ENCODE measurements at places on chromosomes 11 and 22.

DNA sequence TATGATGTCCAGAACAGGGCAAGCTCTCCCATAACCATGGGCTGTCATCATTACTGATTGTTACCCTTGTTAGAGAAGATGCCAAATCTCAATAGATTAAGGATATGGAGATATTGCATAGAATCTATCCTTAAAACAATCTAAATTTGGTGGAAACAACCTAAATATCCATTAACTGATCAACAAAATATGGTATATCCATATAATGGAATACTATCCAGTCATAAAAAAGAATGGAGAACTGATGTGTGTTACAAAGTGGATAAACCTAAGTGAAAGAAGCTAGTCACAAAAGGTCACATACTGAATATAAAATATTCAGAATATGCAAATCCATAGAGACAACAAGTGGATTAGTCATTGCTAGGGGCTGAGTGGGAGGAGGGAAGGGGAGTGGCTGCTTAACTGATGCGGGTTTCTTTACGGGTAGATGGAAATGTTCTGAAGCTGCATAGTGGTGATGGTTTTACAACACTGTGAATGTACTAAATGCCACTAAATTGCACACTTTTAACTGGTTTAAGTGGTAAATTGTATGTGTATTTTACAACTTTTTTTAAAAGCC lies 36.1 kb upstream of the SMCO4 start:
- no peak for DNase-seq

DNA sequence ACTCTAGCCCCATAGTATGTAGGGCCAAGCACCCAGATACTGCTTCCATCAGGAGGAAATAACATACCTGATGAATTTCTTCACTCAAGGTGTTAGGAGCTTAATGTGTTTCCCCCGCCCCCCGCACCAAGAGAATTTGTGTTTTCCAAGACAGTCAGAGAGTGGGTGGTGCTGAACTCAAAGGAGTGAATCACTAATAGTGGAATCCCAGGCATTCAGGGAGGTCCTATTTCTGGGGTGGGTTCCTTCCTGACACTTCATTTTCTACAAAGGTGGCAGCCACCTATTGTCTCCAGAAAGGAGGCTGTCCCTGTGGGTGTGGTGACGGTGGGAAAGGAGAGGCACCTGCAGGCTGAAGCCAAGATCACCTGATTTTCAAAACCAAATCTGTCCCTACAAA lies 50.8 kb upstream of the ELF5 start:
- no peak for DNase-seq

DNA sequence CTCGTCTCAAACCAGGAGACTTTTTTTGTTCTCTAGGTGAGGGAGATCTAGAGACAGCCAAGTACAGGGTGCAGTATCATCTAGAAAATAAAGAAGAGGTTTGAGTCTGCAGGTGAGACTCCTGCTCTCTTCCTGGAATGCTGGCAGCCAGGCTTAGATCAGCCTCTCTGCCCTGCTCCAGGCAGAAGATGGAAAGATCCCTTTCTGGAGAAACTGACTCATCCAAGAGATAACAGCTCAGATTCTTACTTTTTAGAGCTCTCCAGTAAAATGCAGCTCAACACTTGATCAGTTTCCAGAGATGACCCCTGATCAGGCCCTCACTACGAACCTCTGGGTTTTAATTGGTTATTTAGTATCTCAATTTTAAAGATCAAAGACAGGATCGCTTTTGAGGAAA lies 44.6 kb upstream of the EHF start:
- no peak for DNase-seq

- no peak for DNase-seq
These were observed 1253.6 kb upstream of the TENM4 start for GRCh38 chr11:80694385-80694784.

DNA sequence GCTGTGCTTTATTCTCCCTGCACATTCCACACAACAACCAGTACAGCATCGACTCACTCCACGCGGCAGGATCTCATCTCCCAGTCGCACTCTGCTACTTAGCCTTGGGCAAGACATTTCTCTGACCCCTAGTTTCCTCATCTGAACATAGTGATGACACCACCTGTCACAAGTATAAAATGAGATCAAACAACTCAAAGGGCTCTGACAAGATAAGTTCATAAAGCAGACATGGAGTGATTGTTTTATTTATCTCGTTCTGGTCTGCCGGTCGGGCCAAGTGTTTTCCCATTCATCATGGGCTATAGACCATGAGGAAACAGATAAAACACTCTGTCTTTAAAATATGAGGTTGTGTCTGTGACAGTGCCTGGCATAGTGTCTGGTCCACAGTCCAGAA lies 35.0 kb downstream of the DSCAML1 start:
- no peak for DNase-seq
